ENCODE measurements at places on chromosomes 5 and 9.
A peak's percentile ranks its signal among the peaks of the same experiment; 100 is the strongest.

DNA sequence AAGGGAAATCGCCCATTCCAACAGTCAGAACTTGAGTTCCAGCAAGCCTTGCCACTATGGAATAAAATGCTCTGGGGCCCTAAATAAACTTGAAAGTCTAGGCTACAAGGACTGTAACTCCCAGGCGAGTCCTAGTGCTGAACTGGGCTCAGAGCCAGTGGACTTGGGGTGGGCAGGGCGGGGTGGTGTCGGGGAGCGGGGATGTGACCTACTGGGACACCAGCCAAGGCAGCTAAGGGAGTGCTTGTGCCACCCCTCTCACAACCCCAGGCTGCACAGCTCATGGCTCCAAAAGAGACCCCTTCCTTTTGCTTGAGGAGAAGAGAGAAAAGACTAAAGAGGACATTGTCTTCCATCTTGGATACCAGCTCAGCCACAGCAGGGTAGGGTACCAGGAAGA lies 61.5 kb downstream of the MEIKIN start:
- DNase-seq, result no peak

DNA sequence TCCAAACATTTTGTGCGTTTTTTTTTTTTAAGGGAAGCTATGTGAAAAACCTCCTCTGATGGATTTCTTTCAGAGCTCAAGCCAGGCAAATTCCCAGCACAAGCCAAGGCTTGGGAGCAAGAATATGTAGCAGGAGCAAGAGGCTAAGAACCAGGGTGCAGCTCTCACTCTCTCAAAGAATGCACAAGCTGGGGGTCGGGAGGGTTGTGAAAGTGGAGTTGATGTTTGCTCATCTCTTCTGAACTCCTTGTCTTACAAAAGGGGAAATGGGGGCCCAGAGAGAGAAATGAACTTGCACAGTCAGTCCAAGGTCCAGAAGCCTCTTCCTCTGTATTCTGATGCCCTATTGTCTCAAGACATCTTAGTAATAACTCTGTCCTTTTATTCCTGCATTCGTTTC lies 7.7 kb upstream of the TRAF1 start:
- no peak for DNase-seq

GRCh38 chr9:36450110-36450732 lies 50.2 kb upstream of the RNF38 start:
- DNase-seq, result peak; percentile 22

DNA sequence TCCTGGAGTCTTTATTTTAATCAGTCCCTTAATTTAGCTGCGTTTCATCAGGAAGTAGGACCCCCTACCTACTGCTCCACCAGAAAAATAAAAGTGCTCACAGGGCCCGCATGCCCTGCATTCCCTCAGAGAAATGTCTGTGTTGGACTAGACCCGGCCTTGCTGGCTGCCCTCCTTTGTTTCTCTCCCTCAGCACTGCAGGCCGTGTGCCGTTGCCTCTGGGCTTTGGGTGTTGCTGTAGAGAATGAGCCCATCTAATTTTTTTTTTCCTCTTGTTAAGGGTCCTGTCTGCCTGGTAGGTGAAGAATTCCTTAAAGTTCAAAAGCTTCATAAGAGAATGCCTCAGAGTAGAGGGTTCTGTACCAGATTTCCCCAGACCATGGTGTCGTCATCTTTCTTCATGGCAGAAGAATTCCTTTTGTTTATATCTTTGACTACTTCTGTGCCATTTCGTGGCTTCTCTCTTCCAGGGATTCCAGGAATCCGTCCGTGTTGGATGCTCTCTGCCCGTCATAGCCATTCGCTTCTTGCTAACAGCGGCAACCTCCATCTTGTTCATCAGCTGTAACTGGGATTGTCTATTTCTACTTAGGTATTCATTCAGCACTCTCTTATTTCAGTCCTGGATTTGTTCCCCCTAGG lies 49.8 kb upstream of the ANGPTL2 start:
- DNase-seq, result no peak

- no peak for DNase-seq
Measured at GRCh38 chr9:112772215-112772509, 21.6 kb downstream of the SNX30 start.

GRCh38 chr5:148390914-148391313 lies 7.2 kb downstream of the FBXO38 start:
- DNase-seq, result no peak
